Fibroblast of lung (primary cell): ENCODE measurements at places on chromosomes 16 and 17. TPM values are rescaled to one million over a fixed set of nuclear protein-coding genes. Genes with fewer than 3 reads are reported as not detected.

Gene KRTAP2-3
- total RNA-seq, result not detected in 2 replicates

Gene TMEM92
- total RNA-seq, result under 0.01 TPM in 1 of 2 replicates, not detected in the other

Gene NT5C3B
- total RNA-seq, result 61.9 and 88.1 TPM in 2 replicates

Gene CA4
- under 0.01 TPM in 1 of 2 replicates, not detected in the other for total RNA-seq

Gene TSNAXIP1
- 1.2 and 1.5 TPM in 2 replicates for total RNA-seq

Gene EFNB3
- total RNA-seq, result 0.26 and 0.33 TPM in 2 replicates

Gene MPV17L
- 0.66 and 0.77 TPM in 2 replicates for total RNA-seq

Gene ENPP7
- total RNA-seq, result not detected in 2 replicates

Gene GP1BA
- total RNA-seq, result not detected in 2 replicates

Gene NCOR1
- 63.2 and 106 TPM in 2 replicates for total RNA-seq

Gene ASPA
- 4.6 and 5.4 TPM in 2 replicates for total RNA-seq

Gene MRPS23
- 18.5 and 27.9 TPM in 2 replicates for total RNA-seq

Gene CDR2L
- 6.7 and 12.2 TPM in 2 replicates for total RNA-seq

Gene HS3ST4
- total RNA-seq, result not detected in 2 replicates

Gene SYCE1L
- total RNA-seq, result 0.26 and 0.33 TPM in 2 replicates
